ENCODE measurements at places on chromosomes 4 and X. TPM values are rescaled to one million over a fixed set of nuclear protein-coding genes. Genes with fewer than 3 reads are reported as not detected.

Gene GLOD5
- 1.5 TPM for polyA plus RNA-seq

DNA sequence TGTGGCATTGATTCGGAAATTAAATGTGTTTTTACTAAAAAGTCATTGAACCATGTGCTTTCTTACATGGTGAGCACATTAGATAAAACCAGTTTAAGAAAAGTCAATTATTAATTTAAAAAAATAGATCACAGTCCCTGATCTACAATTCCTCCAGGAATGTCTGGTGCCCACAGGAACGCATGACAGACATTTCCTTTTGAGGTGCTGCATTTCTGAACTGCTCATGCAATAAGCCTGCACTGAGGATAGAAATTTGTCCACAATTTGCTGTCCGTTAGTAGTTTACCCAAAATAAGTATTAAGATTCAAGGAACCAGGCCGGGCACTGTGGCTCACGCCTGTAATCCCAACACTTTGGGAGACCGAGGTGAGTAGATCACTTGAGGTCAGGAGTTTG lies 8.2 kb upstream of the ADAMTS3 start:
- DNase-seq: no peak

GRCh38 chrX:119229253-119229615 lies 6.9 kb upstream of the PGRMC1 start:
- DNase-seq: no peak

DNA sequence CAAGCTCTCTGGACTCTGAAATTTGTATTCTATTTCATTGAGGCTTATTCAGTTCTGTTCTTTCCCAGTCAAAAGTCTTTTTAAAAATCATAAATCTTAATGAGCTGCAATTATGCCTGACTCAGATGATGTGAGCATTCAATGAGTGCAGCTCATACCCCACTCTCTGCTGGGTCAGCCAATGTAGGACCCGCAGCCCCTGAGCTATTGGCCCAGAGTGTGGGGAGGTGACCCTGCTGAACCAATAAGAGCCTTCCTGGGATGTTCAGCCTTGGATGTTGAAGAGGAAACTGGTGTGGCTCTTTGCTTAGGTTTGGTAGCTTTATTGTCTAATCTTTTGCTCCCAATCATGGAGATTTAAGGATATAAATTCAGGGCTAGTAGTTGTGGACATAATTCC lies 12.1 kb upstream of the TCEAL4 start:
- DNase-seq: no peak

Gene HDAC6
- 164 TPM for polyA plus RNA-seq

Gene NAA10
- polyA plus RNA-seq: 62.2 TPM

Gene PARM1
- 52.7 TPM for polyA plus RNA-seq

Gene CLCN5
- polyA plus RNA-seq: 84.0 TPM
